ENCODE measurements at places on chromosomes 4 and X.

DNA sequence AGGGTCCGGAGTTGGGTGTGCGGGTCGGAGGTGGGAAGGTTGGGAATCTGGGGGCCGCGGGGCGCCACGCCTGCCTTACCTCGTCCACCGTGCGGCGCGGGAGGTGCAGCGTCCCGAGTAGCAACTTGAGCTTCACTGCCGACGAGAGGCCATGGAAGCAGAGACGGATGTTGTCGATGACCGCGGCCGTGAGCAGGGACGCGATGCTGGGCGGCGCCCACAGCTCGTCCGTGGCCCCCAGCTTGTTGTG is 178 bp downstream of the NELFA start:
- no peak for DNase-seq

DNA sequence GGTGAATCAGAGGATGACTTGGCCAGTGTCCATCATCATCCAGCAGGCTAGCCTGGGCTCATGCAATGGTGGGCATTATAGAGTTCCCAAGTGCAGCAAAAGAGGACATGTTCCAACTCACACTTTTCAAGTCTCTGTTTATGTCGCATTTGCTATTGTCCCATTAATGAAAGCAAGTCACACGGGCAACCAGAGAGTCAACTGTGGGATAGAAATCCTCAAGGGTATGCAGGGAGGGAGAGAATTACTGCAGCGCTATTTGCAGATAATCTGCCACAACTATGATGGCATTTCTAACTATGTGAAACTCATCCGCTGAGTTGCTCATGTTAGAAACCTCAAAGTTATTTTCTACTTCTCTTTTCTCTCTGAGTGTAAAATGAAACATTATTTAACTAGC is 78.5 kb upstream of the TAB3 start:
- no peak for DNase-seq

DNA sequence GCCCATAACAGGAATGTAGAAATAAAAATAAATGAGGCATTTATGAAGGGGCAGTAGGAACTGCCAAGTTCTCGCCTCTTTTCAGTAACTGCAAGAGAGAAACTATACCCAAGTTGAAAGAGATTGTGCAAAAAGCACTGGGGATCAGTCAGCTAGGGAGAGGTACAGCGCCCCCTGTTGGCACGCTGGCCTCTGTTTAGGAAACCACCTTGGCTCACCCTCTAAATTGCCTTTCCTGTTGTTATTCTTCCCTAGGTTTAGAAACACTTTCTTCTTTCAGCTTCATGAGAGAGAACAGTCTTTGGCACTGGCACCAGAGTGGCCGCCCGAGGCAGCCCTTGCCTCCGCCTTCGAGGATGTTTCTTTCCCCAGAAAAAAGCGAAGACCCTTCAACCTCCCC is 348.5 kb downstream of the MID1IP1 start:
- peak; percentile 45 for DNase-seq

- no peak for DNase-seq
Measured at GRCh38 chr4:15902746-15903145, 35.8 kb downstream of the FGFBP1 start.

- DNase-seq = no peak
Measured at GRCh38 chr4:180860089-180860720, 1383.0 kb upstream of the TENM3 start.

- no peak for DNase-seq
Measured at GRCh38 chr4:110795971-110796370, 173.1 kb upstream of the PITX2 start.

DNA sequence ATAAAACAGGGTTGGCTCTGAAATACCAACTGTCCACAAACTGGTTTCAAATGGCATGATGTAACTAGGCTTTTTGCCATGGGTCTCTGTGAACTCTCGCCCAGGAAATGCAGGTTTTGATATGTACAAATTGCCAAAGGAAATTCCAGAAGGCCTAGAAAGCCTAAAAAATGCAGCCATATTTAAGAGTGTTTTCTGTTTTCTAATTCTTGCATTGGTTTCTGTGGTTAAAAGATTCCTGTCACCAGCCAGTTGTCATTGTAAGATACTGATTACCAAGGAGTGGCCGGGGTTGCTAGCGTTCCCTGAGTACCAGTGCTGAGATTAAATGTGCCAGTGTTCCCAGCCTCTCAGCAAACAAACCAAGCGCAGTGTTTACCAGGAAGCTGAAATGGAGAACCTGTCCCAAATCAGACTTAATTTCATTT is 53.9 kb upstream of the SORBS2 start:
- DNase-seq = no peak

GRCh38 chrX:45849261-45849862 is 648.7 kb upstream of the DIPK2B start:
- DNase-seq = no peak

DNA sequence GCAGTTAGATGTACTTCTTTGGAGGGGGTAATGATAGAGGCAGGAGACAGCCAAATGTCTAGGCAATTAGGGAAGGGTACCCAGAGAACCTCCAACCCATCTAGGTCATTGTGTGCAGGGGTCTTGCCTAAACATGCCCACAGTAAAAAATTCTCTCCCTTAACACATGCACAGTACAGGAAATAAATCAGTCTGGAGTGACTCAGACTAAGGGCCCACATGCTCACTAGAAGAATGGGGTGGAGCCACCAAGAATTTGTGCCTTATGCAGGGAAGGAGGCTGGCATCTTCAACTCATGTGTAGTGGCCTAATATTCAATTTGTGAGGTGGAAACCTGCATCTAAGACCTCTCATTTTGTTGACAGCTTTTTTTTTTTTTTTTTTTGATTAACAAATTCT is 945.3 kb upstream of the GRIA3 start:
- no peak for DNase-seq

DNA sequence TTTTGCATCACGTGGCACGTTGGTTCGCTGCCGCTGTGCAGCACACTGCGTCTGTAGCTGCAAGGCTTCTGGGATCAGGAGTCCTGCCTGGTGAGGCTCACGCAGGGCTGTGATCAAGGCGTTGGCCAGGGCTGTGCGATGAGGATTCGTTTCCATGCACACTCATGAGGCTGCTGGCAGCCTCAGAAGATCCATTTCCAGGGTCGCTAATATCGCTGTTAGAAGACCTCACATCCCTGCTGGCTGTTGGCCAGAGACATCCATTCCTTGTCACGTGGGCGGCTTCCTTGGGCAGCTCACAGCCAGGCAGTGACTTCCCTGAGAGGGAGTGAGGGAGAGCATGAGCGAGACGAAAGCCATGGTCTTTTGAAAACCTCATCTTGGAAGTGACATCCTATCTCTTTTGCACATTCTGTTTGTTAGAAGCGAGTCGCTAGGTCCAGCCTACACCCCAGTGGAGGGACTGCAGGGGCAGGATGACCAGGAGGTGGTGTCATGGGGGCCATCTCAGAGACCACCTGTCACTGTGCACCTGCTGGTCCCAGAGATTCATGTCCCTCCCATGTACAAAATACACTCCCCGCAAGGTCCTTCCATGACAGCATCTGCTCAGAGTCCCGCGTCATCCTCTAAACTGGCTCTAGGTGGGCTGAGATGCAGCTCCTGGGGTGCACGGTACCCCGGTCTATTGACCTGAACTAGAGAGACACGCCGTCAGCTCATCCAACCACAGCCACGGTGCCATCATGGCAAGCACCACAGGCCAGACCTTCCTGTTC is 12.2 kb downstream of the RGS12 start:
- no peak for DNase-seq

GRCh38 chrX:40663078-40663740 is 15.8 kb upstream of the CXorf38 start:
- DNase-seq = no peak

DNA sequence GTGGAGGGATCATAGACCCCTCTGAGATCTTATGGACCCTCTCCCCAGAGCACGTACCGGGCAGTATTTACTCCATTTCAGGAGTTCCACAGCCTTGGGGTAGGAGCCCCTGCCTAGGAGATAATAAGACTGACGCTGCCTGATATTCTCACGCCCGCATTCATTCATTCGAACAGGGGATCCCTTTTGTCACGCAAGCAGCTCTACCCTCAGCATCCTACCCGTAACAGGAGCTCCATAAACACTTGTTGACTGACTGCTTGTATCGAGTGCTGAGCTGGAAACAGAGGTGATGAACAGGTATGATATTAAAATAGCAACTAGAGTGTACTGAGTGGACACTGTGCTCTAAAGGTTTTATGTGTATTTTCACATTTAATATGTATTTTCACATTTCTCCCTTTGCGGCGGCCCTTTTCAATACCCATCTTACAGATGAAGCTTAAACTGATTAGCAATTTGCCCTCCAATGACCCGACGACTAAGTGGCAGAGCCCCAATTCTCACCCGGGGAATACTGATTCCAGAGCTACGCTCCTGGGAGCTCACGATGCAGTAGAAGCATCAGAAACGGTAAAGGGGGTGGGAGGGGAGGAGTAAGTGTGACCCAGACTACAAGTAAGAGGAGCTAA is 888 bp downstream of the RAB28 start:
- DNase-seq = no peak

- no peak for DNase-seq
Measured at GRCh38 chr4:83757121-83757621, 221.3 kb downstream of the GPAT3 start.

DNA sequence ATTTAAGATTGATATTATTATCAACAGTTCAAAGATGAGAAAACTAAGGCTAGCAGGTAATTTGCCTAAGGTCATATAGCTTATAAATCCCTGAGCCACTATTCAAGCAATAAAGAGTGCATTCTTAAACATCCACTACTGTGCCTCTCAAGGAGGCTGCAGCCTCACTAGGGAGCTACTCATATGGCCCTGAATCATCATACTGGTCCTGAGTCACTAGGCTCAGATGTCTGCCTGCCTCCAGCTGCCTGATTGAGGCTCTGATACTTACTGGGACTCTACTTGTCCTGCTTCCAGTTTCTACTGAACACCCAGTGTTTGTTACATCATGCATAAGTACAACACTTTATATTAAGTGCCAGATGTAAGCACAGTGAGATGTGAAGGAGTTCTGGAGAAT is 110.7 kb downstream of the AASDH start:
- no peak for DNase-seq

- DNase-seq = no peak
Measured at GRCh38 chr4:113784497-113785250, 23.1 kb upstream of the CAMK2D start.

All from T-cell (primary cell).